ENCODE measurements at places on chromosomes 2 and 18.

DNA sequence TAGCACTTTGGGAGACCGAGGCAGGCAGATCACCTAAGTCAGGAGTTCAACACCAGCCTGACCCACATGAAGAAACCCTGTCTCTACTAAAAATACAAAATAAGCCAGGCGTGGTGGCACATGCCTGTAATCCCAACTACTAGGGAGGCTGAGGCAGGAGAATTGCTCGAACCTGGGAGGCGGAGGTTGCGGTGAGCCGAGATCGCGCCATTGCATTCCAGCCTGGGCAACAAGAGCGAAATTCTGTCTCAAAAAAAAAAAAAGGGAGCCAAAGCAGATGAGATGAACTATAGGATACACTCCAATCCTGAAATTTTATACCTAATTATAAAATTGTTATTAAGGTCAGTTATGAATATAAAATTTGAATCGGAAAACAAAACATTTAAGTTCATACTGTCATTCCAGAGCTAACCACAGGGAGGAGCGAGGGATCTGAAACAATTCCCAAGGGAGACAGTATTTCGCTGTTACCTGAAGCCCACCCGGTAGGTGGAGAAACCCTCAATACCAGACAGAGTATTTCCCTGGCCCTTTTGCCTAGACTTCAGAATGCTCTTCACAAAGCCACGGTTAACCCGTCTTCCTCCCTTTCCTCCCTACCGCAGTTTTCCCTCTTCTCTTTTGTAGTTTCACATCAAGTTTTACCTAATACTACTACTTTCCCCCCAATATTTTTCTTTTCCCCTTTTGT lies 1.4 kb downstream of the PPM1G start:
- peak; percentile 76 for DNase-seq

DNA sequence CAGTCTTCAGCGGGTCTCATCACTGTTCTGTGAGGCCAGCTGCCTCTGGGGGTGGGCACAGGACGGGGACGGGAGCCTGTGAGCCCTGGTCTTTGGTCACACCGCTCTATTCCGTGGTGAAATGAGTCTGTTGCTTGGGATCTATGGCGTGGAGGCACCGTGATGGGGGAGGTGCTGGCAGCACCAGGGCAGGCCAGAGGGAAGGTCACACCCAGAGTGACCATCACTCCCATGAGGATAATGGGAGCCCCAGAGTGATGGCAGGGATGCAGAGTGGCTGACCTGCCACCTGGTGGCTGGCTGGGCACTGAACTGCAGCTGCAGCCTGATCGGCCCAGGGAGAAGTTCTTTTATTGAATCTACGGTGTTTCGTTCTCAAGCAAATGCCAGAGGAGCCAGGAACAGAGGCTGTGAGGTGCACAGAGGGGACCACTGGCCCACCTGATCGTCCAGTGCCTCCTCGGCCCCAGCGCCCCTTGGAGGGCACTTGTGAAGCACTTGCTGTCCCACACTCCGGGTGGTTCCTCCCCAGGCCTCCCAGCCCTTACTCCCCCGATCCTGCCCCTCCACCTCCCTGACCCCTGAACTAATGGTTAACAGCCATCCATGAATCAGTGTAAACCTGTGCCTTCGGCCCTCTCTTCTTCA lies 17.9 kb downstream of the KCNIP3 start:
- DNase-seq: peak; percentile 35

DNA sequence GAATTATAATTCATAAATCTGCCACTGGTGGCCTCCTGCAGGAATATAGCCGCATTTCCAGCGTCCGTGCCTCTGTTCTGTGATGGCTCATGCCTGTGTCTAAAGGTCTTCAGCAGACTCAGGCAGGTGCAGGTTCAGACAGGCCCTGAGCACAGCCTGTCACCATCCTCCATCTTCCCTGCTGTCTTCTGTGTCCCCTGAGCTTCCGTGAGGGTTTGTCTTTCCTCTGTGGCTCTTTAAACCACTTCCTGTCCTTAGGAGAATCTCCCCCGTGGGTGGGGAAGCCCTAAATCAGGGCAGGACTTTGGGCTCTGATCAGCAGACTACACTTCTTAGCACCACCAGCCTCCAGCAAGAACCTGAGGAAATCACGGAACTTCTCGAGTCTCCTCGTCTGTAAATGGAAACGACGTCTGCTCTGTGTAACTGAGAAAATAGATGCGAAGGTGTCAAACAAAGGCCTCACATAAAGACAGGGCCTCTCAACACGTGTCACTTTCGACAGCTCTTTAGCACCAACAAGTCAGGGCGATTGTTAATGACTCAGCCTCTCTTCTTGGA lies 24.1 kb upstream of the NFATC1 start:
- DNase-seq: no peak

DNA sequence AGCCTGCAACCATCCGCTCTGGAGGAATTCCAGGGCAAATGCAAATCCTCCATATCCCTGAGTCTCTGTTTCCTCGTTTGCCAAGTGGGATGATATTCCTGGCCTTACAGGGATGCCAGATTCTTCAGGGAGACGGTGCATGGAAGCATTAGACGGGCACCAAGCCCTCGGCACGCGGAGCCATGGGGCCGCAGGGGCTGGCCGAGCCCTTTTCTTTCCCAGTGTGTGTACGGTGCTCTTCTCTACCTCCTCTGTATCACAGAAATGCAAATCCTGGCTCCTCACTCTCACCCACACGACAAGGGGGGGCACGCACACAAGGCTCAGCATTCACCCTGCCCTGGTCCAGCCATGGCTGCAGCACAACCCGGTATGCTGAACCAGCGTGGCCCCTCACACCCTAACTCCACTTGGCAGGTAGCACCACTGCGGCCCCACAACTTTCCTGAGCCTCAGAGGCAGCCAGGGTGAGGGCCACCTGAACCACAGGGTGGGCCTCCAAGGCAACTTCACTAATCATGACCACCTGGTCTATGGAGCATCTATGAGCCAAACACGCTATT lies 64.1 kb upstream of the SALL3 start:
- no peak for DNase-seq

DNA sequence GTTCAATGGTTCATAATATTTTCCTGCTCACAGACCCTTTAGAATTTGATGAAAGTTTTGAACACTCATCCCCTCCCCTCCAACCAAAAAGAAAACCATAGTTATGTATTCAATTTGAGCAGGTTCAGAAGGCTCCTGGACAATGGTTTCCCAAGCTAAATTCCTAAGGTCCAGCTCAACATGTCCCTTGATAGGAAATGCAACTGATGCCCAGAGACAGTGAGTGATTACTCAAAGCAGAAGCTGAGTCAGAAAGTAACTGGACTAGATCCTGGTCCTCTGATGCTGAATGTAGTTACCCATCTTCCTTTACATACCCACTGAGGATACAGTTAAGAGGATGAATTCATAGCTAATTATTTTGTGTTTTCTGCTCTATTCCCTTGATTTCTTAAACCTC lies 218.9 kb upstream of the NCKAP5 start:
- DNase-seq: peak; percentile 86

- DNase-seq: no peak
Measured at GRCh38 chr2:118903029-118903351, 39.0 kb upstream of the MARCO start.

DNA sequence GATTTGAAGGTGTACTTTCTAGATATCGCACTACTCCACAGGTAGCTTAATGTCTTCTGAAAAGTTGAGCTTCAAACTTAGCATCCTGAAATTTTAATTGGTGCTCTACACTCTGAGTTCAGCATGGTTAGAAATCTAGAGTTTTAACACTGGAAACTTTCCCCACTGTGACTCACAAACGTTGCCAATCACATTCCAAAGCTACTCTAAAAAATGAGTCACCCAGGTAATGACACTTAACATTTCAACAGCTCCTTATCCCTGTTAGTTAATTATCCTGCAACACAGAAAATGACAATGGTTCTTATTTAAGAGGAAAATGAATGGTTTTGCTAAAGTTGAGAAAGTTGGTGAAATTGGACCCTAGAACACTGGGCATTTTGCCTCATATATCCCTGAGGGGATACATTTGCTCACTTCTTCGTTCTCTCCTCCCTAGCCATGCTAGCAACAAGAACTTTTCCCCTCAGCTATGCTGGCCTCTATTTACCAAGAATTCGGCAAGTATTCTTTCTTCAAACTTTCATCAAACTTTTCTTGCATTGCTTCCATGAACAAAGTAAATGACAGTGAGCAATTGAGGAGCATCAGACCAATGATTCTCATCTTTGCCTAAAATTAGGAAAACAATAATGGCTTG lies 1024.1 kb upstream of the KLHL29 start:
- no peak for DNase-seq

GRCh38 chr2:109432421-109432820 lies 181.3 kb downstream of the SEPTIN10 start:
- no peak for DNase-seq

GRCh38 chr2:46000660-46001059 lies 296.5 kb upstream of the EPAS1 start:
- DNase-seq: no peak

GRCh38 chr2:1791685-1792435 lies 47.5 kb upstream of the PXDN start:
- peak; percentile 18 for DNase-seq

DNA sequence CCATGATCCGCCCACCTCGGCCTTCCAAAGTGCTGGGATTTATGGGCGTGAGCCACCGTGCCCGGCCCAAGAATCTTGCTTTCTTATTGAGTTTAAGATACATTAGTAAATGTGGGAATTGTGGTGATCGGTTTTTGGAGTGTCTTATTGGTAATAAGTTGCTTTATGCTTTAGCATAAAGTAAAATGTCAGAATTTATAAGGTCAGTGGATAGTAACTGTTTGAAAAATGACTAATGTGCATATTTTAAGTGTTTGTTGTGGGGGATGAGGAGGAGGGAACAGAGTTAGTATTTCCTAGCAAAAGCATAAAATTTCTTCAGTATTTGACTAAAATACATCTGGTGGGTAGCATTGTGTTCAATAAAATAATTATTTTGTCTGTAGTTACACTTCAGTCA lies 77.4 kb downstream of the SLC39A10 start:
- peak; percentile 26 for DNase-seq

DNA sequence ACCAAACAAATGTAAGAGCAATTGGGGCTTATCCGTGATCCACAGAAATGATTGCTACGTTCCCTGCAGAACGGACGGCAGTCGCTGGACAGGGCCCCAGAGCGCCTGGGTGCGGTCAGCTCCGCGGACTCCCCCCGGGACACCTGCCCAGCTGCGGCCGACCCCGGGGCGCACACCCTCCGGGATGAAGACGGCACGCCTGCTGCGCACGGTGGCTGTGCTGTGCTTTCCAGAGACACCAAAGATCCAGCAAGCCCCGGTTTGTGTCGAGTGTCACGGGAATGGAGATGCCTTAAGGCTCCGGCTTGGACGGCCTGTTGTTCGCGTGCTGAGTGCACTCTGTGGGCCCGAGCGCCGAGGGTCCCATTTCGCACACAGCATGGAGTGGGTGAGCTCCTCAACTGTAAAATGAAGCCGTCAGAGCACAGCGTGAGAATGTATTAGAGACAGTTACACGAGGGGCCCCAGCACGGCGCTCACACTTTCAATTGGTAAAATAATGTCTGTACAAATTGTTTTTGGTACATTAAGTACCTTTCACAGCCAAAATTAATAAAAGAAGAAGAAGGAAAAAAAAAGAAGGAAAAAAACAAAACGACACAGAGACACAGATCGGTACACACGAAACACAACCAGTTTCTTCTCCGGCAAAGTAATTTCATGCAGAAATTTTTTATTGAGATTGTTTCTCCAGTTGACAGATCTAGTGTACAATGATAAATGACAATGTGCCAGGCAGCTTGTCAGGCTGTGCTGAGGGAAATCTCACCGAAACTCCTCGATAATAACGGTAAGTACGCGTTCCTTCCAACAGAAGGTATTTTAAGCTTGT lies 615.8 kb upstream of the SALL3 start:
- DNase-seq: no peak

DNA sequence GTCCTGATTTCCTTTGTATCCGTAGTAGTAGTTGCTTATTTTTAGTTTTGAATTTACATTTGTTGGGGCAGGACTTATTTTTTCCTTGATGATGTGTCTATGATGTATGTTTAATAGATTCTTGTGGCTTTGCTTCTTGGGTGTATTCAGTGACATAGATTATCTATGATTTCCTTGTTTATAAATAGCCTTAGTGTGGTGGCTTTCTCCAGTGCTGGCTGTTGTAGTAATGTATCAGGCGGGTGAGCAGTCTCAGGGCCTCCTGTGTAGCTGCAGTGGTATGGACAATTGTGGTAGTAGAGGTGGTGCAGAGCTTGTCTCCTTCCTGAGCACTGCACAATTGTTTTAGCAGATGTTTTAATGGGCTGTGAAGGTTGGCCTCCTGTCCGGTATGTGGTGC lies 60.5 kb downstream of the SMCHD1 start:
- DNase-seq: peak; percentile 5

DNA sequence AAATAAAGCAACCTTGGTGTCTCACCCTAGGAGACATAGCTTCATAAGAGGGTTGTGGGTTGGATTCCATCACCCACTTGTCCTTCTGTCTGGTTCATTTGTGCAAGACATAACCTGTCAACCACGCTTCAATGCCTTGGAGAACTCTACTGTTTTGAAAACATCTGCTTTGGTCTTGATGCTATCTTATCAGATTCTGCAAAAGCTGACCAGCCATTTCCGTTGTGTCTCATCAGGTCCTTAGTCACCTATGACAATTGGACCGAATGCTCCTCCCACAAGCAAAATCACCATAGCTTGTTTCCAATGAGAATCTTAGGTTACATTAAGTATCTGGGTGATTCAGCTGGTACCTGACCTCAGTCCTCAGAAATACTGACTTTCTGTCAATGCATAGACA lies 35.4 kb downstream of the STAT4 start:
- DNase-seq: peak; percentile 26

GRCh38 chr2:240394549-240394948 lies 40.9 kb upstream of the GPC1 start:
- no peak for DNase-seq

GRCh38 chr18:67511840-67512239 lies 4.7 kb downstream of the DSEL start:
- DNase-seq: no peak

- DNase-seq: no peak
Measured at GRCh38 chr18:10207682-10208345, 246.6 kb upstream of the APCDD1 start.

GRCh38 chr2:142270291-142270690 lies 139.5 kb upstream of the LRP1B start:
- no peak for DNase-seq

- no peak for DNase-seq
Measured at GRCh38 chr18:76699923-76700322, 122.4 kb upstream of the ZNF236 start.

GRCh38 chr18:63421514-63421913 lies 762 bp downstream of the VPS4B start:
- DNase-seq: peak; percentile 22

- peak; percentile 45 for DNase-seq
Measured at GRCh38 chr18:74333091-74333490, 17.5 kb downstream of the C18orf63 start.

DNA sequence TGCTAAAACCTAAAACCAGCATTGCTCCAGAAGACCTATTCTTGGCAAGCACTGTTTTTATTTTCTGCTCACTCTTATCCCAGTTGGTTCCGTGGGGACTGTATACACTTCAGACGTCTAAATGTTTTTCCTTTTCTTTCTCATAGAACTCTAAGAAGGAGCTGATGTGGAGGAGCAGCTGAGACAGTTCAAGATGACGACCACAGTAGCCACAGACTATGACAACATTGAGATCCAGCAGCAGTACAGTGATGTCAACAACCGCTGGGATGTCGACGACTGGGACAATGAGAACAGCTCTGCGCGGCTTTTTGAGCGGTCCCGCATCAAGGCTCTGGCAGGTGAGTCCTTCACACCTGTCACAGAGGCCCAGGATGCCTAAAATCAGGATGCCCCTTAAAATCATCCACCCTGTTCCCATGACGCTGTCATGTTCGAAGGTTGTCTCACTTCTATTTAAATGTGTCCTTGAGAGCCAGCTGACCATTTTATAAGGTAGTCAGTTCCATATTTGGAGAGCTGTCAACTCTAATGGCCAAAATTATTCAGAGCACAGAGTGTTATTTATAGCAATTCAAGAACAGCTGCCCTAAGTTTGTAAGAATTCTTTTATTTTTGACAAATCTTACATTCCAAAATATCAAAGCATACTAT lies 70.2 kb downstream of the SPTBN1 start:
- no peak for DNase-seq
